T-helper 17 cell (primary cell): ENCODE measurements at places on chromosomes 16 and 17.

DNA sequence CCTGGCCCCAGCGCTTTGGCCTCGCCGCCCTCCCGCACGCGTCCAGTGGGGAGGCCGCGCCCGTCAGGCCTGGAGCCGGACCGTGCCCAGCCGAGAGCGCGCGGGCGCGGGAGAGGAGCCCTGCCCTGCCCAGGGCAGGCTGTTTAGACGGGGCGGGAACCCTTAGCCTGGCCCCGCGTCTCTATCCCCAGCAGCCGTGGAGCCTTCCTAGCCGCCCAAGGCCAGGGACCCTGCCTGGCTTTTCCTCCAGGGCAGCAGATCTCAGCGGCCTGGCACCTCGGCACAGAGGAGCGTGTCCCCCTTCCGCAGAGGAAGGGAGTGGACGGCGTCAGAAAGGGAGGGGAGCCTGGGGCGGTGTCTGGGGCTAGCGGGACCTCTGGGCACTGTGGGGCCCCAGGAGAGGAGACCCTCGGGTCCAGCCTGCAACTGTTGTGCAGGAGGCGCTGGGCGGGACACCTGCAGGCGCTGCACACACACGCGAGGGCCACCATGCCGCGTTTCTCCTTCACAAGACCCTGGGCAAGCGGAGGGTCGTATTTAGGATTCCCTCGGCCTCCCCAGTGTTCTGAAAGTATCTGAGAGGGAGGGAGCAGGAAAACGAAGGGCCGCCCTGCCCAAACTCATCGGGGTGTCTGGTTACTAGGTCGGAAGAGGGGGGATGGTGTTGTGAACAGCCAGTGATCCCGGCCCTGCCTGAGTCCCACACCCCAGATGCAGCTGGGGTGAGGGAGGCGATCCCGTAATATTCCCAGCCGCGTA is 2.3 kb upstream of the NPTX1 start:
- no peak for DNase-seq

DNA sequence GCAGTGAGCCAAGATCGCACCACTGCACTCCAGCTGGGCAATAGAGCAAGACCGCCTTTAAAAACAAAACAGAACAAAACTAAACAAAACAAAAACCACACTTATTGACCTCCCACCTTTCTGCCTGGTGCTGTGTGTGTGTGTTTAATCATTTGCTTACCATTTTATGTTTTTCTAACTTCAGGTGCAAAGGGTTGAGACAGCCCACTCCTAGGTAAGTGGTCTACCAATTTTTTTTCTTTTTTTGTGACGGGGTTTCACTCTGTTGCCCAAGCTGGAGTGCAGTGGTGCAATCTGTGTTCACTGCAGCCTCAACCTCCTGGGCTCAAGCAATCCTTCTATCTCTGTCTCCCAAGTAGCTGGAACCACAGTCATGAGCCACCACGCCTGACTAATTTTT is 65.8 kb downstream of the SALL1 start:
- DNase-seq = no peak

- no peak for DNase-seq
Observed at GRCh38 chr16:48831076-48831722, 221.2 kb upstream of the N4BP1 start.

- no peak for DNase-seq
Observed at GRCh38 chr17:8467527-8467926, 31.8 kb downstream of the NDEL1 start.

DNA sequence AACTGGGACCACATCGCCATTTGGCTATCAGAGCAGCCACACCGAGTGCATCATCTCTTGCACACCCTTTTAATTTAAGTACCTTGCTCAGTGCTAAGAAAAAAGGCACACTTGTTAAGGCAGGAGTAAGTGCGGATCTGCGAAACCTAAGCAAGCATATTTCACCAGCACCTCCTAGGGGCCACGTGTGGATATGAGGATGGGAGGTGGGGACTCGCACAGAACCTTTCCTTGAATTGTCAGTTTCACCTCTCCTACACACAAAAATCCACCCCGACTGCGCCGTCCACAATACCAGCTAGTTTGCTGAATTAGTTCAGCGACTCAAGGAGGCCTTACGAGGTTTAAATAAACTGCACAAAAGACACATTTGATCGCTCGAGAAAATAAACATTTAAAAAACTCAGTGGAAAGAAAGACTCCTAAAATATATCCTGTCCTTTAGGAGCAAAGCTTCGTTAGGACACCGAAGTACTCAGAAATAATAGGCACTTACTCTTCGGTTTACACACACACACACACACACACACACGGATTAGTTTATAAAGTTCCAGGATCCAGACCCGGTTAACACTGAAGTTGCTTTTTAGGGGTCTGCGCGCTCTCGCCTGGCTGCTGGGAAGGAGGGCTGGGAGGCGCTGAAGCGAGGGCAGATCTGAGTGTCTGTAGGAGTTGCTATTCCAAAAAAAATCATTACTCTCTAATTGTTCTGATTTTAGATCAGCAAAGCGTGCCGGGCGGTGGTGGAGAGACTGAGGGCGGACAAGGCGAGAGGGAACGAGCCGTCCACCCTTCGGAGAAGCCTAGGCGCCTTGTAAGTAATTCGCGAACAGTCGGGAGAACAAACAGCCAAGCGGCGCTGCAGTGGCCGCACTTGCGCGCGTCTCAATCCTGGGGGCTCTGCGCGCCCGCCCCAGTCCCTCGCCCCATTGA is 1.0 kb upstream of the KCNJ2 start:
- no peak for DNase-seq

- DNase-seq = no peak
Observed at GRCh38 chr16:70724146-70725023, 38.5 kb upstream of the MTSS2 start.

DNA sequence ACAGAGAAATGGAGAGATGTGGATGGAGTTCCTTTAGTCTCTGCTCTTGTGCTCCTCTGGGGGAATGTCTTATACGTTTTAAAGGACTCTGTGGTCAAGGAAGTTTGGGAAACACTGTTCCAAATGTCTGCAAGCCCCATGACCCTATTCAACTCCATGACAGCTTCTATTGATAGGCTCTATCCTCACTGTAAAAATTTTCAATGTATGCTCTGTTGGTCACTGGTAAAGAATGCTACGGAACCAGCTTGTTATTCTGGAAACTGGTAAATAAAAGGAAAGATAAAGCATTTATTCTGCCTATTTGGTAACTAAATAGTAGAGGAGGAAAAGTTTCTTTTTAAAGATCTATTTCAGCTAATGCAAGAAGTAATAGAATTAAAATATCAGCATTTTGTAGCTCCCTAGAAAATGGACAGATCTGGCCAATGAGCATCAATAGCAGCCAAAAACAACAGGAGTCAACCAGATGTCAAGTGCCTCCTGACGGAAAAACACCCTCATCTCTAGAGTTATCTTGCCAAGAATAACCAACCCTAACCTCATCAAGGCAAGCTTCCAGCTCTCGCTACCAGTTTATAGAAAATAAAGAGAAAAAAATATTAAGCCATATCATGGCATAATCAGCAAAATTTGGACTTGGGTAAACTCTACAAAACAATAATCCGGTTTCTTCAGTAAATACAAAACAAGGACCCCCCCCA is 16.1 kb downstream of the GDE1 start:
- DNase-seq = no peak

DNA sequence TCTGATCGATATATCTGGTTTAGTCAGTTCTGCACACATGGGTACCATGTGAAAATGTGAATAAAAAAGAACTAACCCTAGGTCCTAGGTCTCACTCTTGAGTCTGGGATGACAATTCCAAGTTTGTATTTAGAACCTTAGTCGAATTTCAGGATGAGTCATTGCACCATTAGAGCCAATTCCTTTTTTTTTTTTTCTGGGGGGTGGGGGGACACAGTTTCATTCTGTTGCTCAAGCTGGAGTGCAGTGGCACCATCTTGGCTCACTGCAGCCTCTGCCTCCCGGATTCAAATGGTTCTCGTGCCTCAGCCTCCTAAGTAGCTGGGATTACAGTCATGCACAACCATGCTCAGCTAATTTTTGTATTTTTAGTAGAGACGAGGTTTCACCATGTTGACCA is 41.6 kb downstream of the SPAG9 start:
- no peak for DNase-seq

DNA sequence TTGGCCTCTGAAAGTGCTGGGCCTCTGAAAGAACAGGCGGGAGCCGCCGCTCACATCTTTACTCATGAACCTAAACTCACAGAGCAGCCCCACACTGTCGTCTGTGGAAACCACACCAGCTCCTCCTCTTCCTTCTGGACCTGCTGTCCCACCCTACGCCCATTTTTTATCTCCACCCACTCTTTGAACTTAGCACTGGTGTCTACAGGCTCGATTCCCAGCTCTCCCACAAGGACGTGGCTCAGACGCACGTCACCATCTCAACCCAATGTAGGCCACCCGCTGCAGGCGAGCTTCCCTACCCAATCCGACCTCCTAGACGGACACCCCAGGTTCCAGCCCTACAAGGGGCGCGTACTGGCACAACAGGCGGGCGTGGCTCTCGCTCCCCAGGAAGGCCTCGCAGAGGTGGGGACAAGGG is 62.2 kb downstream of the NXN start:
- no peak for DNase-seq

- peak; percentile 51 for DNase-seq
Observed at GRCh38 chr17:60036796-60037677, 41.7 kb downstream of the HEATR6 start.

DNA sequence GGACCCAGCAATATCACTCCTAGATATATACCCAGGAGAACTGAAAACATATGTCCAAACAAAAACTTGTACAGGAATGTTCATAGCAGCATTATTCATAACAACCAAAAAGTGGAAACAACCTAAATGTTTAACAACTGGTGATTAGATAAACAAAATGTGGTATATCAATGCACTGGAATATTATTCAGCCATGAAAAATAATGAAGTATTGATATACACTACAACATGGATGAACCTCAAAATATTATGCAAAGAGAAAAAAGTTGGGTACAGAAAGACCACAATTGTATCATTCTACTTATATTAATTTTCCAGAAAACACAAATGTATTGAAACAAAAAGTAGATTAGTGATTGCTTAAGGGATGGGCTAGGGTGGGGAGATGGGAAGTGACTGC is 498.6 kb downstream of the GRIN2A start:
- no peak for DNase-seq

DNA sequence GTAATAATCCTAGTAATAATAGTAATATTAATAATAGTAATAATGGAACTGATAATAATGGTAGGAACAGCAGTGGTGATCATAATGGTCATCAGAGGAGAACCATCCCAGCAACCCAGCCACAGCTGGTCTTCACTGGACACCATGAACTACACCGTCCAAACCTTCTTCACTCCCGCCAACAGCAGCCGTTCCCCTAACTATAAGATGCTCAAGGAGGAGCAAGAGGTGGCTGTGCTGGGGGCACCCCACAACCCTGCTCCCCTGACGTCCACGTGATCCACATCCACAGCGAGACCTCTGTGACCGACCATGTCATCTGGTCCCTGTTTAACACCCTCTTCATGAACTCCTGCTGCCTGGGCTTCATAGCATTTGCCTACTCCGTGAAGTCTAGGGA is 91.0 kb downstream of the ZDHHC7 start:
- no peak for DNase-seq

DNA sequence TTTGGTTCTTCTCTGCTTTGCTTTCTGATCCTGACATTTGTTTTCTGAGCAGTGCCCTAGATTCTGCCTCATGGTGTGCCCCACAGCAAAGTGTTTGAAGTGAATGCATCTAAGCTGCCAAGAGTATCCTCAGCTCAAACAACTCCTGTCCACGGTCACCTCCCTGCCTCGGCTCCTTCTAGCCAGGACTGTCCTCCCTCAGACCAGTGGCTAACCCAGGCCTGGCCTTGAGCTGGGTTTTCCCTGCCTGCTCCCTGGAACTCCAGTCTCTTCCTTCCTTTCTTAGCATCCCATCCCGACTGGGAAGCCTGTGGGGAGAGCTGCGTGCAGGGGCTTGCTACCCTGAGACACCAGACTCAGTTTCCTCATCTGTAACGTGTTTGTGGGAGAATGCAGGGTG is 256.5 kb downstream of the GSG1L start:
- no peak for DNase-seq

- no peak for DNase-seq
Observed at GRCh38 chr16:19687279-19687678, 30.7 kb downstream of the KNOP1 start.

- no peak for DNase-seq
Observed at GRCh38 chr16:84833542-84834402, 14.0 kb downstream of the CRISPLD2 start.

DNA sequence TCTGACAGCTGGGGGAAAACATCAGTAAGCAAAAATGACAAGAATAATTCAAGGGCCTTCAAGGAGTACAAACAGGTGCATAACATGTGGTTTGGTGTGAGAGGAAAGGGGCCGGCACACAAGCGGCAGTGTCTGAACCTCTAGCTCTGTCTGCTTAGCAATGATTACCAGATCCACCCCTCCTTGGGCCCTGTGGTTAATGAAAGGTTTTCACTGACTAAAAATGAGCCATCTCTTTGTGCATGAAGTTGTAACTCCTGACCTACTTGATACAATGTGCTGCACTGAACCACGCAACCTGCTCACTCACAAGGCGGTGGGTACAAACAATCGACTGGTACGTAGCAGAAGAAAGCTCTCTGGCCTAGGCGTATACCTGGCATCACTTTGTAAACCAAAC is 15.1 kb downstream of the FAM117A start:
- DNase-seq = peak; percentile 54

DNA sequence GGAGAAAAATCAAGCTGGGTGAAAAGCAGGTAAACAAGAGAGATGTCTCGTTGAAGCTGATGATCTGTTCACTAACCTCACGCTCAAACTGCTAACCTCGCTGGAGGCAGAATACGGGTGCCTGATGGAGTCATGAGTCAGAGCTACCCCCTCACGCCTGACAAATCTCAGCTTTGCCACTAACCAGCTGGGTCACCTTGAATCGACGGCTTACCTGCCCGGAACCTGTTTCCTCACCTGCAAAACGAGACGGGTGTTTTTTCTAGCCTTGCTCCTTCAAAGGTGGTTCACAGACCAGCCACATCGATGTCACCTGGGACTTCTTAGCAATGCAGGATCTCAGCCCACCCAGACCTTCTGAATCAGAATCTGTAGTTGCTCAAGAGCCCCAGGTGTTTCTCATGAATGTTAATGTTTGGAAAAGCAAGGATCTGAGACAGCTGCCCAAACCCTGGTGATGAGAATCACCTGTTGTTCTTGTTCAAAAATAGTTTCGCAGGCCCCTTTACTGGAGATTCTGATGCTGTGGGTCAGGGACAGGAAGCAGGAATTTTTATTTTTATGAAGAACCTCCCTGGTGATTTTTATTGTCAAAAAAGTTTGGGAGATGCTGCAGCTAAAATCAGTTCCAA is 56.9 kb downstream of the MARCHF10 start:
- DNase-seq = no peak

GRCh38 chr17:60356940-60357339 is 35.0 kb downstream of the USP32 start:
- DNase-seq = no peak

GRCh38 chr17:55356434-55357328 is 65.0 kb downstream of the MMD start:
- peak; percentile 59 for DNase-seq

DNA sequence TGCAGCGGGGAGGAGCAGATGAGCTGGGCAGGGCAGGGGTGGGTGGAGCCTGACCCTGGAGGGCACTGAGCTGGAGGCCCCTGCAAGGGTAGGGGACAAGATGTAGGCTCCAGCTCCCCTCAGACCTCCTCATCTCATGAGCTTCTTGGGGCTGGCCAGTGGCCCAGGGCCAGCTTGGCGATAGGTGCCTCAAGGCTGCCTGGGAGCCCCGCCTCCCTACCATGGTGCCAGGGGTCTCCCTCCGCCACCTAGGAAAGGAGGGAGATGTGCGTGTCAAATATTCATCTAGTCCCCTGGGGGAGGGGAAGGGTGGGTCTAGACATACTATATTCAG is 3.9 kb downstream of the HIRIP3 start:
- no peak for DNase-seq

GRCh38 chr17:15398736-15399331 is 57.4 kb upstream of the TEKT3 start:
- no peak for DNase-seq

GRCh38 chr17:9475101-9475658 is 100.4 kb downstream of the STX8 start:
- DNase-seq = no peak
